ENCODE measurements at places on chromosomes 6 and 20.

DNA sequence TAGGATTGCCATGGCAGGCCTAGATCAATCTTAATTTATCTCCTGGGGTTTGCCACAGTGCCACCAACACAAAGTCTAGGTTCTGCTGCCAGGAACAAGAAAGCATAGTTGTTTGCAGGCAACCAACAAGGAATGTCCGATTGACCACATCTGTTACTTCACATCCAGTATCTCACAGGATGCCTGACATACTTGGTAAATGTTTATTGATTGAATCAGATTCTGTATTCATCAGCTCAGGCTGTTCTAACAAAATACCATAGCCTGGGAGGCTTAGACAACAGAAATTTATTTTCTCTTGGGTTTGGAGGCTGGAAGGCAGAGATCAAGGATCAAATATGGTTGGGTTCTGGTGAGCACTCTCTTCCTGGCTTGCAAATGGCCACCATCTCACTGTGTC is 26.3 kb upstream of the MC3R start:
- DNase-seq, result no peak

GRCh38 chr6:148770408-148771211 is 23.8 kb downstream of the UST start:
- DNase-seq, result no peak

- DNase-seq, result no peak
Observed at GRCh38 chr20:33387177-33387576, 14.1 kb downstream of the CDK5RAP1 start.

DNA sequence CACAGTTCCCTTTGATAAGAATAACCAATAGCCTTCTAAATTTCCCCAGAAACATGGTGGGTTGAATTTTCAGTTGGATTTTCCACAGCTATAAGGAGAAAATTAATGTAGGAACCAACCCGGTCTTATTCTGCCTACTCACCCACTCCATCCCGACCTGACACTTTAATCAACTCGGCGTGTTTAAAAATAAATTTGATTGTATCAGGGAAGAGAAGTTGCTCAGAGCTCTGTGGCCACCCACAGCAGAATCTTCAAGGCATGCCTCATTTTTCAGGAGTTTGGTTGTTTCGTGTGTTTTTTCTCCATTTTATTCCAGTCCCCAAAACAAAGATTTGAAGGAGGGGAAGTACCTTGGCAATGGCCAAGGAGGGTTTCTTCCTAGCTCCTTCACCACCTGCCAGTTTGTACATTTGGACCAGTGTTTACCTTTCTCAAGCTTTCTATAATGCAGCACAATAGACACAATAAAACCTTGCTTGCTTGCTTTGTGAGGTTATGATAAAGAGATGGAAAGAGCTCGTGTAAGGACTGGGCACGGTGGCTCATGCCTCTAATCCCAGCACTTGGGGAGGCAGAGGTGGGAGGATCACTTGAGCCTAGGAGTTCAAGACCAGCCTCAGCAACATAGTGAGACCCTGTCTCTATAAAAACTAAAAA is 297.2 kb upstream of the JARID2 start:
- DNase-seq, result no peak

DNA sequence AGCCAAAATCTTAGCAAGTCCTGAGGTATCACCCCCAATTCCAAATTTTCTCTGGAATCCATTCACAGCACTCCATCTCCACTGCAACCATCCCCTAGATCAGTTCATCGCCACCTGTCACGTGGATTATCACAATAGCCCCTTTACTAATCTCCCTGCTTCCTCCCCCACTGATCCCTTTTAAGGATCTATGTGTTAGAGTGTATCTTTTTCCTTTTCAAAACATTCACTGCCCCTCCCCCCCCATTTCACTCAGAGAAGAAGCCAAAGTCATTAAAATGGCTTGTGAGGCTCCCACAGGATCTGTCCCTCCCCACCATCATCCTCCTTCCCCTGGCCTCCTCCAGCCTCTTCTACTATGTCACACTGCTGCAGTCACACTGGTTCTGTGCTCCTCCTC is 18.4 kb upstream of the SPAG4 start:
- no peak for DNase-seq

- DNase-seq, result no peak
Observed at GRCh38 chr6:116087437-116088027, 13.1 kb upstream of the NT5DC1 start.

DNA sequence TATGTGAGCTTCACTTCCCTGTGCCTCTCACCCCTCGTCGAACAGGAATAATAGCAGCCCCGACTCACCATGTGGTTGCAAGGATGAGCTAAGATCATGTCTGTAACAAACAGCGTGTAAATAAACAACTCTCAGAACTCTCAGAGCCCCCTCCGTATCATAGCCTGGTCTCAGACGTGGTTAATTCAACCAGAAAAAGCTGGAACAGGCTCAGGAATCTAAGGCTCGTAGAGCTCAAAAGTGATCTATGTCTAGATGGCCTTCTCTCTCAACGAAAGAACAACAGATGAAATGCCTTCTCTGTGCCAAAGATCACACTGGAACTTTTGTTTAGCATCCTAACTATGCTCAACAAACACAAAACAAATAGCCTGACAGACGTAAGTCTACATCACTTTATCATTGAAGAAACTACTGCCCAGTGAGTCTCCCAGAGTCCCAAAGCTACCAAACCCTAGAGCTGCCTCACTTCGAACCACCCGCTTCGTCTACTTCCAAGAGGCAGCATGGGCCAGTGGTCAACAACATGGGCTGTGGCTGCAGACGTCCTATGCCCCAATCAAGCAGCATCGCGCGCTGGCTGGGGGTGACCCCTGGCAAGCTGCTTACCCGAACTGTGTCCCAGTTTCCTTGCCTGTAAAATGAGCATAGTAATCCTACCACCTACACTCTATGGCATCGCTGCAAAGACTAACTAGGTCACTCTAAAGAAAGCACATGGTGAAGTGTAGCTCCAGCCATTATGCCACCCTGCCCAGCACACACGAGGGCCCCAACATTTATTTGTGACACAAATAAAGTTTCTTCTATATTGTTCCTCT is 35.1 kb downstream of the NFATC2 start:
- no peak for DNase-seq

GRCh38 chr20:21613512-21613911 is 92.0 kb upstream of the PAX1 start:
- no peak for DNase-seq

GRCh38 chr6:52317841-52318581 is 33.5 kb upstream of the MCM3 start:
- no peak for DNase-seq

DNA sequence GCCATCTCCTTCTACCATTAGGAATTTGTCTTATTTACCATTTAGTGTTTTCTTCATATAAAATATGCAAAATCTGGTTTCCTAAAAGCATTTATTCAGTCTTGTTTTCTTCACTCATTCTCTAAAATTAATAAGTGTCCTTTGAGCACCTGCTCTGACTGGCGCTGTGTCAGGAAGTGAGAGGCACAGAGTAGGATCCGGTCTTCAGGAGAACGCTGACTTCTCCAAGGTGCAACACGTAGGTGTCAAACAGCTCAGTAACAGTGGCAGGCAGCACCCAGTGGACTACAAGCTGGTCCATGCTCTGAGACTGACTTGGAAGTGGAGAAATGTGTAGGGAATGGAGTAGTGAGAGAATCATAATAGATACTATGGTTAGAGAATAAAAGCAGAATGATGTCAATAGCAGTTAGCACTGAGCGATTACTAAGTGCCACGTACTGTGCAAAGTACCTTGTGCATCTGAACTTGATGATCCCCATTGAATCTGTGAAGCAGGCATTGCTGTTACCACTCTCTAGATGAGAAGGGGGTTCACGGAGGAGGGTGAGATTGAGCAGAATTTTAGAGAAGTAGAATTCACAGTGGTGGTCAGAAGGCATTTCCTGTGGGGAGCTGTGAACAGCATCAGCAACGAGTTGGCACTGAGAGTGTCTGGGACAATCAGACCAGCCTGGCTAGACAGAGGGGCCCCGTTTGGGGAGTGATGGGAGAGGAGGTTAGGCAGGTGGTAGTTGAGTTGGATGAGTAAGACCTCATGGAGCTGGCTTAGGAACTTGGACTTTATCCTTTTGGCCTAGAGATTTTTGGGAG is 569.8 kb downstream of the QKI start:
- DNase-seq, result no peak
